Testis (tissue), 5 donors: ENCODE measurements at places on chromosomes 3 and 15. TPM values are rescaled to one million over a fixed set of nuclear protein-coding genes. Genes with fewer than 3 reads are reported as not detected.
A peak's percentile ranks its signal among the peaks of the same experiment; 100 is the strongest.

DNA sequence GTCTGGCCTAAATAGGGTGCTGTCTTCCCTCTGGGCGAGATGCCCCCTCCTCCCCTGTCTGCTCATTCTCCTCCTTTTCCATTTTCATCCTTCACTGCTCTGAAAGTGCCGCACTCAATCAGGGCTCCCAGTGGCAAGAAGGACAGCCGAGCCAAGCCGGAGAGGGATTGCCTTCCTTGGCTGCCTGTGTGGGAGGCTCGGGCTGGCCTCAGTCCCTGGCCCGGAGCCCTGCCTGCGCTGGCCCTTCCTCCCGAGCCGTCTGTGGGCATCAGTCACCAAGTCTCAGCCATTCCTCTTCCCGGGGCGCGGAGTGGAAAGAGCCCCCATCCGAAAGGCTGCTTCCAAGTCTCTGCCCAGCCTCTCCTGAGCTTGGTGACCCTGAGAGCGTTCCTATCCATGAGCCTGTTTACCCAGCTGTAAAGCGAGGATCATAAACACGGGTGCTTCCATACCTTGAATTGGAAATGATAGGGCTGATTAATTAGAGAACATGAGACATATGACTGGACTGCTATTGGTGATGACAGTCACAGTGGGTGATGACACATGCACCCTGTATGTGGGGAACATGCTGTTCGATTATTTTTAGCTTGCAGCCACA is 59.1 kb upstream of the TLE3 start:
- DNase-seq: peak; percentile 77

Gene ST8SIA2
- polyA plus RNA-seq: 0.24 TPM

DNA sequence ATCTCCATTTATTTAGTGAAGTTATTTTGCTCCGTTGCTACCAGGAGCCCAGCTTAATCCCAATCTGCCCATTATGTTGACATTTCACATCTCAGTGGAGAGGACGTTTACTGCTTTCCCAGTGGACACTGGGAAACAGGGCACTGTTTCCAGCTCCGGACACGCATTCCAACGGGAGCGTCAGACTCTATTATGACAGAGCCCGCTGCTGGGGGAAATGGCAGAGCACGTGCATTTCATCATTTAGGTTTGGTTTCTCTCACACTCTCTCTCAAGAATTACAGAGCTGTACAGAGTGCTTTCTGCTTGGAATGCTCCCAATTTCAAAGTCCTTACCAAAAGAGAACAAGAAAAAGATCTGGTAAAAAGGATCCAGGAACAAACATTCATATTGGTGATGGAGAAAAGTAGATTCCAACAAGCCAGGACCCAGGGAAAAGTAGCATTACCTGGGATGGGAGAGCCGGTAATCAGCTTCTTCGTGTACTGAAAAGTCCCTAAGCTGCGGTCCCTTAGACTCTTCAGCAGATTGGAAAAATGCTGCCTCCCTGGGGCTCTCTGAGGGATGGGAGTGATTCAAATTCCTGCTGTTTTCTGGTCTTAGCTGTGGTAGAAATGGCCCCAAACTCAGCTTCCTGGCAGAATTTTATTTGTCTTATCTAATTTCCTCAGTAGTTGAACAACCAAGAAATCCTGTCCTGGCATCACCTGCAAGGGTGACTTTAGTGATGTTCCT is 136.0 kb upstream of the THBS1 start:
- no peak for DNase-seq

DNA sequence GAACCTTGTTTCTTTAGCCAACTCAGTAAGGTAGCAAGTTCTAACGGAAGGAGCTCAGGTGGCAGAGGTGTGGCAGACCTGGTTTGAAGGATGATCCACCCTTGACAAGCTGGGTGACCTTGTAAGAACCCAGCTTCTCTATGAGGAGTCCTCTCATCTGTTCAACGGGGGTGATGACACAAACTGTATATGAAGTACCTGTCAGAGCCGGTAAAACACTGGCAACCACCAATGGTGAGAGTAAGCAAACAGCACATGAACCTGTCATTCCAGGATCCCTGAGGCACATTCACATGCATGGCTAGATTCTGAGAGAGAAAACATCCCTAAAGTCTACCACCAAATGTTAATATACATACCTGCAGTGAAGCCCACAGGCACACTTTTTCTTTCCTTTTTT is 2.4 kb downstream of the SCAP start:
- DNase-seq: peak; percentile 14

DNA sequence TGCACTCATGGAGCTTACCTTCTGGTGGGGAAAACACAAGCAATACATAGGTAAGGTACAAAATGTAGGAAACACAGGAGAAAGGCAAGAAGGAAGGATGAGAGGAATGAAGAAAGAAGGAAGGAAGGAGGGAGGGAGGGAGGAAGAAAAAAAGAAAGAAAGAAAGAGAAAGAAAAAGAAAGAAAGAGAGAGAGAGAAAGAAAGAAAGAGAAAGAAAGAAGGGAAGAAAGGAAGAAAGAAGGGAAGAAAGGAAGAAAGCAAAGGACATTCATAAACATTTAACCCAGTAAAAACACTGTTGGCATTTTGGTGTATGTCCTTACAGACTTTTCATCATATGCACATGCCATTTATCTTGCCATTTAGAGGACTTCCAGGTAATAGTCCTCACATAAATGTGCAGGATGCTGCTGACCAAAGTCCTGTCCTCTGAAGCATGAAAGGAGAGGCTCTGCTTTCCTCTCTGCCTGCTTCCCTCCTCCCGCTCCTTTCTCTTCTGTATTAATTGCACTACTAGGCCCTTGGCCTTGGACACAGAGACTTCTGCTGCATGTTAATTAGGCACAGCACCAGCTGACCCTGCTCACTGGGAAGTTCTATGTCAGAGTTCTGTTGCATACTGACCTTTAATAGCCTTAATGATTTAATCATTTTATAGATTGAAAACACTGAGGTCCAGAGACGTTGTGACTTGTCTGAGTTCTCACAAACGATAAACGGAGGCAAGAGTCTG is 29.7 kb upstream of the NDUFB4 start:
- no peak for DNase-seq

DNA sequence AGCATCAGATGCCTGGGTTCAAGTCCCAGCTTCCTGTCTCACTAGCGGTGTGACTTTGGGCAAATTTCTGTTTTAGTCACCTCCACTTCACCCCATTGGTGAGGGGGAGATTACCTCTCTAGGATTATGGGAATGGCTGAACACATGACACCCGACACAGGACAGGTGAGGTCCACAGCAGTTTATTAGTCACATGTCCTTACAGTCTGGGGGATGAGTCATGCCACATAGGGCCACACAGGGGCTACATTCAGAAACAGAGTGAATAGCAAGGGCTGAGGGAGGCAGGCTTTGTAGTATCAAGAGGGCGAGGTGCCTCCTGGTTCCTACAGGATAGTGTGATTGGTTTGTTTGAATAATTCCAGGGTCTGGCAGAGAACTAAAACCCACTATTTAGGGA is 15.2 kb upstream of the ITGA11 start:
- DNase-seq: no peak
